ENCODE measurements at places on chromosomes 1 and 21.
A peak's percentile ranks its signal among the peaks of the same experiment; 100 is the strongest.

DNA sequence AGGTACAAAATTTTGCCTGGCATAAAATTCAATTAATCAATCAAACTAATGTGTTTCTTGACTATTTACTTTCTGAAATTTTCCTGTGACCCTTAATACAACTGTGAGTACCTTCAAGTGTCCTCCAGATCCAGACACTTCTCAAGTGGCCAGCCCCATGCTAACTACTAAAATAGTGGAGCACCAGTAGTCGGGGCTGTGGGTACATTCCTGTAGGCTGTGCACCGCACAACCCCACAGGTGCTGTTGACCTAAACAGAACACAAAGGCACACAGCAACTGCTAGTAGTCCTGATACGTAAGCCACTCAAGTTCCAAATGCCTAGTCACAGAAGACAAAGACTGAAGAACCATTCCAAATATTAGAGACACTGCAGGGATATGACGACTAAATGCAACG lies 36.6 kb downstream of the TMEM50B start:
- DNase-seq: no peak

DNA sequence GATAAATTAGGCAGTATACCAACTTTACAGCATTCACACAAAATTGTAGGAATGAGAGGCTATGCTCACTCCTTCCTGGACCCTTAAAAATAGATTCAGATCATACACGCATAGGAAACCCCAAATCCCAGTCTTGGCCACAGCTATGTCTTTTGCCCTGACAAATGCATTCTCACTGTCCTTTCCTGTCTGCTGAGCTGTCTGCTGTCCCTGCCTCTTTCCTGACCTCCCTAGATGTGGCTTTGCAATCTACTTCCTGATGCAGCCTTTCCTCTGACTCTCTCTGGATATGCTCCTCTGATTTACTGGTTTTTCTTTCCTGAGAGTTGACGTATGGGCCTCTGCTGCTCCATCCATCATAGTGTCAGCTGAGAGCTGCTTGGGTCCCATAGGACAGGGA lies 59.8 kb upstream of the SLC35F3 start:
- no peak for DNase-seq

- DNase-seq: no peak
Measured at GRCh38 chr1:53412285-53413174, 46.7 kb upstream of the DMRTB1 start.

DNA sequence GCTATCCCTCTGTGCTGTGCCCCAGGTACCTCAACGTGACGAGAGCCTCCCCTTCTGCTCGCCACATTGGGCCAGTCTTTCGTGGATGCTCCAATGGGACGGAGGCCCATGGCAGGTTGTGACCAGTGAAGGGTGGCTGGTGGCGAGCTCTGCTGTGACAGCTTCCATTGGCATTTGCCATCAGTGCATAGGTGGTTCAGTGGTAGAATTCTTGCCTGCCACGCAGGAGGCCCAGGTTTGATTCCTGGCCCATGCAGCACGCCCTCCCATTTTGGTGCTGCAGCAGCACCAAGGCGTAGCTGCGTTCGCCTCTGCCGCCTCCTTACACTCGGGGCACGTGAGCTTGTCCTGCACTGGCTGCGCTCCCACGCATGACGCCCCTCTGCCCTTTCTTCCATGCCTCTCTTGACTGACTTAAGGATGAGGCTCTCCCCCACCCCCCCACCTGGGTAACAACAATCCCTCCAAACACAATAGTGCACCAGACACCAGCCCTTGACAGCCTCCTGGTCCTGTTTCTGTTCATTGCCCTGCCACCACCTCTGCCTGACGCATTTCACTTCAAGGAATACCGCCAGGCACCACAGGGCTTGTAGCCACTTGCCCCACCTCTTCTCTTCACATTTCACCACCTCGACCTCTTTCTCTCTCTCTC lies 24.7 kb upstream of the FCGR2A start:
- no peak for DNase-seq

DNA sequence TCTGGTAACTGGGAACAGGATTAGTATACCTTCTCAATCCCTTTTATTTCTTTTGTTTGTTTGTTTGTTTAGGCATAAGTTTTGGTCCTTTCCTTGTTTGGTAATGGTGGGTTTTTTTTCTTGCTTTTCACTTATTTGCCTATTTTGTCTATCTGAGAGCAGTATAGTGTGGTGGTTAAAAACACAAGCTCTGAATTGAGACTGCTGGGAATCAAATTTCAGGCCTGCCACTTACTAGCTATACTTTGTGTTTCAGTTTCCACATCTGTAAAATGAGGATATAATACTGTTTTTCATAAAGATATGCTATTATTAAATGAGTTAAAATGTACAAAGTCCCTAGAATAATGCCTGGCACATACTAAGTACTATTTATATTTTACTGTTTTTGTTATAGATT lies 81.6 kb upstream of the IVNS1ABP start:
- no peak for DNase-seq

DNA sequence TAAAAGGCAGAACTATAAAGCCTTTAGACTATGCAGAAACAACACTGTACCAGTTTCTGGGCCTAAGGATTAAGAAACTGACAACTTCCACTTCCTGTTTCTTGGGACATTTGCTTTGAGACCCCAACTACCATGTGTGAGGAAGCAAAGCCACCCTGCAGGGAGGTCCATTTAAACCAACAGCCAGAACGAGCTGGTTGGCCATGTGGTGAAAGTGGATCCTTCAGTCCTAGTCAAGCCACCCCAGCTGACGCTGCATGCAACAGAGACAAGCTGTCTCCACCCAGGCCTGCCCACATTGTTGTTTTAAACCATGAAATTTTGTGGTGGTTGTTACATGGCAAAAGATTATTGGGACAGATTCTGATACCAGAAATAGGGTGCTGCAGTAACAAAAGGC lies 31.8 kb upstream of the SLFNL1 start:
- DNase-seq: no peak

DNA sequence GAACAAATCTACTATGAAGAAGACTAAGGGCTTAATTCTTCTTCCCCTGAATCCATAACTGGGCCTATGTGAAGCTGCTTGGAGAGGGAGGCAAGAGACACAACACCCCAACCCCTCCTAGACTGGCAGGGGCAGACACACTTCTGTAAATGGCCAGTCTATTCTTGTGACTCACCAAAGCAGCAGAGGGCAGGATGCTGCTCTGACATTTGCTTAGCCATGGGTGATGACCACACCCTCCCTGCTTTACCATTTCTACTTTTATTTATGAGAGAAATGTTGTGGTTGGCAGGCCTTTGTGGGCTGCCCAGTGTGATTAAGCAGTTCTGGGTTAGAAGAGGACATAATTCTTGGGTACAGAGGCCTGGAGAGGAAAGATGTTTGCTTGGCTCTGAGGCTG lies 189.8 kb upstream of the DPYD start:
- peak; percentile 40 for DNase-seq

DNA sequence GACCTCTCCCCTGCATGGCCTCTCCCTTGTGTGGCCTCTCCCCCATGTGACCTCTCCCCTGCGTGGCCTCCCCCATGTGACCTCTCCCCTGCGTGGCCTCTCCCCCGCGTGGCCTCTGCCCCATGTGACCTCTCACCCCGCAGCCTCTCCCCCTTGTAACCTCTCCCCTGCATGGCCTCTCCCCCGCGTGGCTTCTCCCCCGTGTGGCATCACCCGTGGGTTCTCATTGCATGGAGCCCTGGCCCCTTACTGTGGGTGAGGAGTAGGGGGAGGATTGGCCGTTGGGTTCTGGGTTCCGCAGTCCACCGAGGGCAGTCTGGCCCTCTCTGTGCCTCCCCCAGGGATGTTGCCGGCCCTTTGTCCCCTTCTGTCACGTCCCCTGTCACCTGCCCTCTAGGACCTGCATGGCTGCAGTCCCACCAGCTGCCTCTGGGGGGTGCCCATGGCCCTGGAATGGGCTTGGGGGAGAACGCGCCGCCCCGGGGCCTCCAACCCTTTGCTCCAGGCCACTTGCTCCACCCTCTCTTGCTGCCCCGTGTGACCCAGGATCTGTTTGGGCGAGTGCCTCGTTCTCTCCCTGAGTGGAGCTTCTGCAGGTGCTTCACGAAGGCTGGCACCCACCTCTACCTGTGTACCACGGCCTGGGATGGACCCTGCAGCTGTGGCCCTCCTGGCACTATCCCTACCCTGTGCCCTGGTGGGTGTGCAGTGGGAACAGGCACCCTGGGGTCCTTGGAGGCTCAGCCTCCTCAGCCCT lies 21.3 kb downstream of the RRP1 start:
- peak; percentile 53 for DNase-seq

DNA sequence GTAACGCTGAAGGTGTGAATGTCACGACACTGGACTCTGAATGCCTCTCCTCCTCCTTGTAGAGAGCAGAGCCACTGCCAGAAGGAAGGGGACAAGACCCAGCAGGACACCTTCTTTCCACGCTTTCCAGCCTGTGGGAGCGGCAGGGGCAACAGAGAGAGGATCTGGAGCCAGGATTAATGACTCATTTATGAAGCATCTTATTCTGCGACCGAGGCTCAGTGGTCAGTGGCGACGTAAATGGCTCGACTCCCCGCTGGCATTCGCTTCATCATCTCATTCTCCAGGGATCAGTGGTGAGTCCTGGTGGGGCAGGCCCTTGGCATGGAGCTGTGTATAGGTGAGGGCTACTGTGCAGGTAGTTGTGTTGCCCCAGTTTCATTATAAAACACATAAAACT lies 4.6 kb downstream of the SLC37A1 start:
- peak; percentile 63 for DNase-seq

- DNase-seq: no peak
Measured at GRCh38 chr1:166132496-166132895, 34.3 kb downstream of the FAM78B start.

- DNase-seq: no peak
Measured at GRCh38 chr1:244583358-244583982, 69.5 kb upstream of the DESI2 start.

DNA sequence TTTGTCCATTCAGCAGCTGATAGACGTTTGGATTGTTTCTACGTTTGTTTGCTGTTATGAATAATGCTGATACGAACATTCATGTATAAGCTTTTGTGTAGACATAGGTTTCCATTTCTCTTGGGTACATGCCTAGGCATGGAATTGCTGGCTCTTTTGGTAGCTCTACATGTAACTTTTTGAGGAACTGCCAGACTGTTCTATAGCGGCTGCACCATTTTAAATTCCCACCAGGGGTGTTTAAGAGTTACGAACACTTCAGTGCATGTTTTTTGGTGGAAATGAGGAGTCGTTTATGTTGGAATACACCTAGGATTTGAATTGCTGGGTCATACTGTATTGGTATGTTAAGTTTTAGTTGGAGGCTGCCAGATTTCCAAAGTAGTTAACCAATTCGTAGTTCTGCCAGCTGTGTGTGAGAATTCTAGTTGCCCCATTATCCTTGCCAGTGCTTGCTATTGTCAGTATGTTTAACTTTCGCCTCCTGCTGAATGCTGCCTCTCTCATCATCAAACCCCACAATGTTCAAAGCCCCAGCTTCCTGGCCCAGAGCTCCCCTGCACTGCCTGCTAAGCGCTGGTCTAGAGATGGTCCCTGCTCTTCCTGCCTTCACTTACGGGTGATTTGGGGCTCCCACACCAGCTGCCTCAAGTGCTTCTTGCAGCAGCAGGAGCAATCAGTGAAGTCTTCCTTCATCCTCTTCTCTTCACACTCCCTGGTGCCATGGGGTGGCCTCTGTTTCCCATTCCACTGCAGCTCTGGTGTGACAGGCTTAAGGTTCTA lies 81.0 kb downstream of the MAN1C1 start:
- DNase-seq: no peak

- DNase-seq: no peak
Measured at GRCh38 chr1:54017979-54018378, at the start of gene LDLRAD1. LDLRAD1 (minus strand) TSS chr1:54018186; CDS start chr1:54018112, 74 bp downstream.

- DNase-seq: peak; percentile 96
Measured at GRCh38 chr1:17861685-17862084, 106.6 kb downstream of the ACTL8 start.

DNA sequence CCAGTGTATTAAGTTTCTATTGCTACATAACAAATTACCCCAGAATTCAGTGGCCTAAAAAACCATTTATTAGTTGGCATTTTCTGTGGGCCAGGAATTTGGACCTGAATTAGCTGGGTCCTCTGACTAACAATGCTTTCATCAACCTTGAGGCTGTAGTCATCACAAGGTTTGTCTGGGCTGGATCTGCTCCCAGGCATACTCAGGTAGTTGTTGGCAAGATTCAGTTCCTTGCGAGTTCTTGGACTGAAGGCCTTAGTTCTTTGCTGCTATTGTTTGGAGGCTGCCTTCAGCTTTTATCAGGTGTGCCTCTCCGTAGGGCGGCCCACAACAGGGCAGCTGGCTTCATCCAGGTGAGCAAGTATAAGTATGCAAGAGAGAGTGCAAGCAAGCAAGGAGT lies 31.4 kb upstream of the DEPDC1 start:
- no peak for DNase-seq

- no peak for DNase-seq
Measured at GRCh38 chr1:216500273-216500967, 77.2 kb upstream of the USH2A start.

DNA sequence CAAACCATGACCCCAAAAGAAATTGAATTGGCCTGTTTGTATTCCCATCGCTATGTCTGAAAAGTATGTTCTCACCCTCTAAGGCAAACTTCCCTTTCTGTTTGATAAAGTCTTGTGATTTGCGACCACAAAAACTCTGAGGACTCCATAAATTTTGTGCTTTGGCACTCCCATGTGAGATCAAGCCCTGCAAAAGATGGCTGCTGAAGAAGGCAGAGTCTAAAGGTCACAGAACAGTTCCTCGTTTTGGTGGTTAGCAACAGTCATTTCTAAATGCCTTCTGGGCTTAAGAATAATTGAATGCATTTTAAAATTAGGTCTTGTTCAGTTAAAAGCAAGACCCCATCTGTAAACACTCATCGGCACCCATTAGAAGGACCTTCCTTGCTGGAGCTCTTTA lies 441.6 kb downstream of the OMA1 start:
- no peak for DNase-seq

DNA sequence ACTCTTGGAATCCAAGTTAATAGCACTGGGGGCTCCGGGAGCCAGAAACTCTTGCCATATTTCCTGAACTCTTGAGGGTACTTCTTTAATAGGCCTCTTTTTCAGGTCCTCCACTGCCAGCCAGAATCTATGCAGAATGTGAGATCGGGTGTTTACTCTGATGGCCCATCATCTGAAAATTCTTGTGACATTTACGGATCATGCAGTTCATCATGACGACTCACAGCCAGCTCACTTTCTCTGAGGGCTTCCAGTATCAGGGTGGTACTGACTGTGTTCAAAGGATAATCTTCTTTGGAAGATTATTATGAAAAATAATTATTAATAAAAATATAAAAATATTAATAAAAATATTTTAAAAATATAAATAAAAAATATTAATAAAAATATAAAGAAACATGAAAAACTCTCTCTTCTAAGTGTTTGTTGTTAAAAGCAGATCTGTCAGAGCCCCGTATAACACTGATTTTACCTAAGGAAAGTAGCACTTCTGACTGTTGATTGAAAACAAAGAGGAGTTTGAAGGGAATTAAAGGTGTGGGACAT lies 194.3 kb upstream of the GREM2 start:
- no peak for DNase-seq

GRCh38 chr1:168613038-168613451 lies 36.6 kb downstream of the XCL1 start:
- no peak for DNase-seq

Measured in kidney glomerular epithelial cell (primary cell).